MV-4-11 (cell line): ENCODE measurements at places on chromosomes 11 and 22.

DNA sequence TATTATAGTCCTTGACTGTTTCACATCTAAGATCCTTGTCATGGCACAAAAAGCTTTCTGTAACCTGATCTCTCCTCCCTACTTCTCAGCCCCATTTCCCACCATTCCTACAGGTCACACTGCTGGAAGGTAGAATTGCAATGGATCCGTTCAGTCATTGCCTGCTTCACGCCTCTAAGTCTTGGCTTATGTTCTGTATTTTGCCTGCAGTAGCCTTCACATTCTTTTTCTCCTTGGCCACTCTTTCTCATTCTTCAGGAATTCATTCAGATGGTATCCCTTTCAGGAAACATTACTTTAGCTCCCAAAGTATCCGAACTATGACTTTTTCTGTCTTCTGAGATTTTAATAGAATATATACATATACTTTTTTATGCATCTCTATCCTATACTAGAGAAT, 731.5 kb downstream of the NTM start:
- no peak for DNase-seq

- DNase-seq, result no peak
Measured at GRCh38 chr11:3345736-3346135, 33.2 kb downstream of the ZNF195 start.

DNA sequence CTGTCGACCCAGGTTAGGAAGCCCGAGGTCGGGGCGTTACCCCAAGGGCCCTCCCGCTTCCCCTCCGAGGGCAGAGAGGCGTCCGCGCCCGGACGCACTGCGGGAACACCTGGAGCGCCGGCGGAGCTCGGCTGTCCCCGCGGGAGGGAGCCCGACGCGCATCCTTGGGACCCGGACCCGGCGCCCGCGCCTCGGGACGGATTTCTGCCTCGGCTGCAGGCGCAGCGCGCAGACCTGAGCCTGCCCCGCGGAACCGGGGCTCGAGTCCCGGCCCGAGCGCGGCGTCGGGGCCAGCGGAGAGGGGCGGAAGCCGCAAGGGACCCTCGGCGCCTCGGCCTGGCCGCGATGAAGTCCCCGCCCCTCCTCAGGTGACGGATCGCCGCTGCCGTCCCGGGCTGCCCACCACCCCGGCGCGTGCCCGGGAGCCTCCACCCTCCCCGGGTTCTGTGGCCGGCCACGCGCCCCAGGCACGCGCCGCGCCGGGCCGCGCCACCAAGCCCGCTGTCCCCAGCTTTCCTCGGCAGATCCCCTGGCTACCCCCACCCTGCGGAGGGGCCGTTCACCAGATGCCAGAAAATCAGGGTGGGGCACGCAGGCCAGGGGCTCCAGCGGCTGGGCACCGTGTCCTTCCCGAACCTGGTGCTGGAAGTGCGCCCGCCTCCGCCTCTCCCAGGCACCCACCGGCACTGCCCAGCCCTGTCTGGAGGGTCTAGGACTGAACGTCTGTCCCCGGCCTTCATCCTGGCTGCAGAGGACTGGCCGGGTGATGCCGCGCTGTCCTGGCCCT, 410 bp downstream of the GLB1L3 start:
- no peak for DNase-seq

- peak; percentile 70 for DNase-seq
Measured at GRCh38 chr11:121340032-121340580, 47.5 kb downstream of the SC5D start.

DNA sequence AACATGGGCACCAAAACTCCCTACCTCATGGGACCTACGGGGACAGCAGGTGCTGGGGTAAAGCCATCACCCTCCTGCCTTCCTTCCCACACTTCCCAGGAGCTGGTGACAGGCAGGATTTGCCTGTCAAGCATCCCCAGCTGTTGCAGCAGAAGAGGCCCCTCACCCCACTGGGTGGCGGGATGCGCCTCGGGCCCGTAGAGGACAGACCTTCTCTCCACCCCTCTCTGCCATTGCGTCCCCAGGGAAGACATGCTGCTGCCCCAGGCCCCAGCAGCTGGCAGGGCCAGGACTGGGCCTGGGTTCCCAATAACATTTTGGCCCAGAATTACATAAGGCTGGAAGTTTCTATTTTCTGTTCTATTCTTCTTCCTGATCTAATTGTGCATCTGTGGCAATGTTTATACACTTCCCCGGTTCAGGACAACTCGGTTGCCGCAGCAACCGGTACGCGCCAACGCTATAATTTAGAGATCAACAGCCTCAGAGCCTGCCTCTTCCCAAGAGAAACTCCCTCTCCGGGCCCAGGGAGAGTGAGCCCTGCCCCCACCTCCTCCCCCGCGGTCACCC, 25.4 kb downstream of the KCNJ4 start:
- no peak for DNase-seq

- peak; percentile 95 for DNase-seq
Measured at GRCh38 chr11:9264316-9265210, 587 bp downstream of the DENND5A start.

DNA sequence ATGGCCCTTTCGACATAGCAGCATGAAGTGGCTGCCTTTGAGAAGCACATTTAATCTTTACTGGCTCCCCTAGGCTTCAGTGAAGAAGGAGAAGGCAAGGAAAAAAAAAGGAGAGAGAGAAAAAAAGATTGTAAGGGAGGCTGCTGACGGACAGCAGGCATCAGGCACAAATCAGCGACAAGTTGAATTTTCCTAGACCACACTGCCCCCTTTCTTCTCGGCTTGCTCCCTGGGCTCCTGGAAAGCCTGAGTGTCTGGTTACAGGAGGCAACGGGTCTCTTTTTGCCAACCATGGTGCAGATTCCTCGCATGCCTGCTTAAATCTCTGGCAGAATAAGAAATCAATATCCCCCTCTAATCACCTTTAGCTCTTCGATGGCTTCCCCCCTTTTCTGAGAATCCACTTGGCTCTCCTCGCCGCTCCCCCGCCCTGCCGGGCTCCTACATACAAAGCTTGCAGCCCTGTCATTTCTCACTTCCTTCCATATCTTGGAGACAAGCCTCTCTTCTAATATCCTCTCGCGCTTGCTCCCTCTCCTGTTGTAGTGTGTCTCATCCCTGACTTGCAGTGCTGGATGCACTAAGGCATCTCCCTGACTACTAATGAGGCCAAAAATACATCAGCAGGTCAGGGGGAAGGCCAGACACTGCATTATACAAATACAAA, 14.3 kb downstream of the BLID start:
- DNase-seq, result no peak

DNA sequence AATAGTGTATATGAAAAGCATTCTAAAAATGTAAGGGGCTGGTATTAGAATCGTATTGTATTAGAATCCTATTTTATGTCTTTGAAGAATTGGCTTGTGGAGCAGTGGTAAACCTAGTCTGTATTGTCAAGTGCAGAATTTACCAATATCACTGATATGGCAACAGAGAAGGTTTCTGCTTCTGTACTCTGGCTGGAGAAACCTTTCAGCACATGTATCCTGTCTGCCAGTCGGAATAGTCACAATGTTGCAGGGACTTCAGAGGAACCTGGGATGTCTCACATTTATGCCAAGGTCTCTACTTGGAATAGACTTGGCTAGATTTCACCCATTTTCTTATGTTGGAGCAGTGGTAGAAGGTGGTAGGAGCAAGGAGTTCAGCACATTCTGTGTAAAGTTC, 4.4 kb downstream of the MTMR3 start:
- DNase-seq, result no peak
